ENCODE measurements at places on chromosomes 7 and 10.

GRCh38 chr10:117581961-117582360 lies 39.4 kb downstream of the EMX2 start:
- DNase-seq = no peak

DNA sequence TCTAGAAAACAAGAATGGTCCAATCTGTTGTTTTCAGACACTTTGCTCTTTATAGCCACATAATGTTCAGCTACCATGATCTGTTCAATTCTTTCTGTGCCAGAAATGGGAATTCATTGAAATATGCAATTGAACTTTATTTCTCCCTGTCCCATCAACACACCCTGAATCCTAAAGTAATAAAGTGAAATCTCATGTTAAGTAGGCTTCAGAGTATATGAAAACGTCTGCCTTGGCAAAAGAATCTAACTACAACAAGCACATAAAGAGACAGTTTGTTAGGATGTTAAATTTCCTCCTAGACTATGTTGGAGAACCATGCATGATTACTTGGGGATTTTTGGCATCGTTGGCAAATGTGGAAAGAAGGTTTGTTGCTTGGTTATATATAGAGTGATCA lies 722.7 kb downstream of the XPNPEP1 start:
- DNase-seq = no peak

DNA sequence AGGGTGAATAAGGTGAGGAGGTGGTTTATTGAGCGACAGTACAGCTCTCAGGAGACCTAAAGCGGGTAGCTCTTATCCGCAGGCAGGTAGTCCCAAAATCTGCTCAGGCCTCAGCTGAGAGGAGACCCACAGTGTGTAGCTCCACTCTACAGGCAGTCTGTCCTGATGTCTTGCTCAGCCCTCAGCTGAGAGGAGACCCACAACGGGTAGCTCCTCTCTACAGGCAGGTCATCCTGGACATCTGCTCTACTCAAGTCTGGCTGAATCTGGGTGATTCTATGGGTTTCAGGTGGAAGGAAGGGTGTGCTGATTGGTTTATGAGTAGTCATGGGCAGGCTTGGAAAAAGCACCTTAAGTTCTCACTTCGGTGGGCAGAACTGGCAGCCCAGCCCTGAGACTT lies 55.6 kb upstream of the ABCB5 start:
- no peak for DNase-seq

GRCh38 chr10:878333-878759 lies 53.2 kb downstream of the LARP4B start:
- DNase-seq = no peak

- DNase-seq = peak; percentile 43
These were observed 108.6 kb downstream of the ARHGAP22 start for GRCh38 chr10:48496105-48496830.

DNA sequence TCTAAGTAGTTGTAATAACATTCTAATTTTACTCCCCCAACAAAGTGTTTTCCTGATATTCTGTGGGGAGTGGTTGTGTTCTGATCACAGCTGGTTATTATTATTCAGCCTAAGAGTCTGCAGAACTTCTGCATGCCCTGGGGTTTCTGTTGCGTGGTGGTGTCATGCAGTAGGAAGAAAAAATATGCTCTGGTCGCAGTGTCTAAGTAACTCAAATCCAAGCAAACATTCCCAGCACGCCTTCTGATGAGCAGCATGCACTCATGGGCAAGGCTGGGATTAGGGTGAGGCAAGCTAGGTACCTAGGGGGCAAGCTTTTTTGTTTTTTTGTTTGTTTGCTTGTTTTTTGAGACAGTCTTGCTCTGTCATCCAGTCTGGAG lies 112.8 kb upstream of the KMT2E start:
- DNase-seq = no peak

GRCh38 chr7:1253681-1254181 lies 21.1 kb downstream of the UNCX start:
- DNase-seq = peak; percentile 66

DNA sequence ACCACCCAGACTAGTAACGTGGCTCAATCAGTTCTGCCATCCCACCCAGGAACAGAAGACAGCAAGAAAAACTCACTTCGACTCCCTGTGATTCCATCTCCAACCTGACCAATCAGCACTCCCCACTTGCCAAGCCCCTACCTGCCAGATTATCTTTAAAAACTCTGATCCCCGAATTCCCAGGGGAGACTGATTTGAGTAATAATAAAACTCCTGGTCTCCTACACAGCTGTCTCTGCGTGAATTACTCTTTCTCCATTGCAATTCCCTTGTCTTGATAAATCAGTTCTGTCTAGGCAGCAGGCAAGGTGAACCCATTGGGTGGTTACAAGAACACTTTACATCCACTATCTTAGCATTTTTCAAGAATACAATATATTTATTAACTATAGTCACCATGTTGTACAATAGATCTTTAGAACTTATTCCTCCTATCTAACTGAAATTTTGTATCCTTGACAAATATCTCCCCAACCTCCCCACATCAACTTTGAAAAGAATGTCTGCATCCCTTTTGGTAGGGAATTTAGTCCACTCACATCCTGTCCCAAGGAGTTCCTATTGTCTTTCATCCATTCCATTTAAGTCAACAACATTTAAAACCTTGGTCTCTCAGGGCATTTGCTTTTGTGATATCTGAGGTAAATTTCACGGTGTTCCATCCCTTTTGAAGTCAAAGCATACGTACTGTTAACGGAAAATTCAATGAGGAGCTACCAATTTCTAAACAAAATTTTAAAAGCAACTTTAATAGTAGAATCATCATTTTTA lies 163.7 kb downstream of the MACC1 start:
- no peak for DNase-seq

DNA sequence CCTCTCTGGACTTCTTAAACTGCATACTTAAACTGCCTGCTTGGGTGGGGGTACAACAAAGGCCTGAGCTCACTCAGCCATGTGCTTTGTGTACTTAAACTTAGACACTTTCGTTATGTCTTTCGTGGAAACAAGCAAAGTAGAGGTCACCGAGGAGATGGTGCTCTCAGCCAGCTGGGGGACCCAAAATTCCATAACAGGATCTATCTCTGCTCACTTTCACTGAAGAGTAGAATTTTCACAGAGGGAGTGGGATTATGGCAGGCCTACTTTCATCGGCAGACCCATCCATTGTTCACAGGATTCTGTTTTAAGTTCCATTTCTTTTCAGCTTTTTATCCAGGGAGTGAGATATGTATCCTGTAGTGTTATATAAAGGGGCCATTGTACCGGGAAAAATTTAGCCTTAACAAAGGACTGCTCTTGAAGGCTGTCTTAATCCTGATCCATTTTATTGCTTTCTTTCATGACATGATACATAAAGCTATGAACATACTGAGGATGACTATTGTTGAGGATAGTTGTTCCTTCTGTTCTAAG lies 370.0 kb upstream of the GHITM start:
- no peak for DNase-seq

Data from chondrocyte (in vitro differentiated cells).